ENCODE measurements at places on chromosomes 12 and 14. TPM values are rescaled to one million over a fixed set of nuclear protein-coding genes. Genes with fewer than 3 reads are reported as not detected.

The SERPINA3 gene
- total RNA-seq: 65.9 TPM

The METAP2 gene
- 85.7 TPM for total RNA-seq

GRCh38 chr14:99077844-99078236 lies 194.2 kb downstream of the BCL11B start:
- H3K4me3 ChIP-seq: no peak overlapping the region
- DNase-seq: no peak
- H3K27me3 ChIP-seq: peaks cover 5% of the 10 kb centered on the region
- no peak overlapping the region for H3K27ac ChIP-seq
- no peaks in the 10 kb centered on the region for H3K36me3 ChIP-seq

DNA sequence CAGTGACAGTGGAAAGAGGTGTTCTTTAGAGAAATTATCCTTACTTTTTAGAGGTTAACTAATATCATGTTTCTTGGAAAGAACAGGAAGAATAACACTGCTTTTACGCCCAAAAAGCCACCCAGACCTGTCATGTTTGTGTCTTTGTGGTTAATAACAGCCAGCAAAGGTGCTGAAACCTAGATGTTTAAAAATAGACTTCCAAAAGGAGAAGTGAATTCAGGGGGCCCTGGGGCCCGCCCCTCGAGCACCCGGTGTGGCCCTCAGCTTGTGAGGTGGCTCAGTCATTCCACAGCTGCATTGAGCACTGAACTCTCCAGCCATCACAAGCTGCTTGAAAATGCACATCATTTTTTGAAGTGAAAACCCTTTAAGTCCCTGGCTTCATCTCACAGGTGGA lies 20.8 kb upstream of the AMN start:
- H3K4me3 ChIP-seq: no peak overlapping the region
- DNase-seq: no peak
- no peaks in the 10 kb centered on the region for H3K4me1 ChIP-seq
- no peaks in the 10 kb centered on the region for H3K27me3 ChIP-seq

GRCh38 chr12:111443586-111443985 lies 37.9 kb downstream of the SH2B3 start:
- peak overlapping the region; percentile 70 for H3K27ac ChIP-seq
- DNase-seq: peak; percentile 21
- peaks cover 69% of the 10 kb centered on the region for H3K36me3 ChIP-seq
- no peak overlapping the region for H3K4me3 ChIP-seq

- peak; percentile 86 for DNase-seq
- peak overlapping the region; percentile 88 for H3K27ac ChIP-seq
- H3K27me3 ChIP-seq: no peaks in the 10 kb centered on the region
- H3K4me3 ChIP-seq: no peak overlapping the region
- H3K4me1 ChIP-seq: peaks cover 19% of the 10 kb centered on the region
Observed at GRCh38 chr14:75831952-75832351, 149.8 kb downstream of the TGFB3 start.

DNA sequence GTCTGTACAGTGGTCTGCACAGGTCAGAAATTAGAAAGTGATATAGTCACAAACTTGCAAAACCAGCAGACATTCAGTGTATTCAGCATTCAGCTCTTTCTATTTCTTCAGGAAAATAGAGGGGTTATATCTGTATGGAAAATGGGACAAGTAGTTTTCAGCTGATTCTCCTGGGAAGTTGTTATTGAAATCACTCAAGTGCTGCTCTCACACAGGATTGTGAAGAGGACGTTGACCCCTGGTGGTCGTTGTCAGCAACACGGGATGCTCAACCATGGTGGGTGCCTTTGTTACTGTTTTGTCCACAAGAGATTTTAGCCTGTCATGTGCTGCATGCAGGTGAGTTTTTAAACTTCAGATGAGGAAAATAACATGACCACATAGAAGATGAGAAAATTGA lies 981.8 kb downstream of the TMEM121 start:
- no peaks in the 10 kb centered on the region for H3K4me1 ChIP-seq
- H3K27me3 ChIP-seq: peaks cover 11% of the 10 kb centered on the region
- H3K4me3 ChIP-seq: no peak overlapping the region
- no peak overlapping the region for H3K27ac ChIP-seq

DNA sequence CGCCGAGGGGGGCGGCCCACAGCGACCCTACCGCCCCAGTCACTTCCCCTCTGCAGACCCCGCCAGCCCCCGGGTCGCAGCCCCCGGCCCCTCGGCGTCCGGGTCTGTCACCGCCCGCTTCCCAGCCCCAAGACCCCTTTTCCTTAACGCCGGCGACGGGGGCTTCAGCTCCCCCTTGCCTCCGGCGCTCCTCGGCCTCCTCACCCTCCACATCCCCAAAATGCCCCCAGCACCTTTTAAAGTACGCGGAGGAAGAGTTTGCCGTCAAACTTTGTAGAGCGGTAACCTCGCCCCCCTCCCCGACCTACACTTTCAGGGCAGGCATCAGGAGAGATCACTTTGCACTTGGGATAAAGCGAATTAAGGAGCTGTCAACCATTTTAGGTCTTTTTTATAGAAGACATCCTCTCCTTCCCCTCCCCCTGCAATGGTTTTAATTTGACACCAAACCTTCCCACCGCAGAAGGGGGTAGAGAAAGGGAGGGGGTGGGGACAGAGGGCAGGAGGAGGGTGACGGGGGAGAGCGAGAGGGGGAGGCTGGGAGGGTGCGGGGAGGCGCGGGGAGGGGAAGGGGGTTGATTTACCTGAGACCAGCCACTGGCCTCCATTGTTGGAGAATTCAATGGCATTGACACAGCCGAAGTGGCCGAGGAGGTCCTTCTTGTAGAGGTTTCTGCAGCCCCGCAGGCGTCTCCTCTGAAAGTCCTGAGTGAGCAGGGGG lies 578 bp downstream of the DCAF5 start:
- no peaks in the 10 kb centered on the region for H3K27me3 ChIP-seq
- peaks cover 15% of the 10 kb centered on the region for H3K36me3 ChIP-seq
- peaks cover 27% of the 10 kb centered on the region for H3K4me1 ChIP-seq
- H3K4me3 ChIP-seq: peak overlapping the region; percentile 69

DNA sequence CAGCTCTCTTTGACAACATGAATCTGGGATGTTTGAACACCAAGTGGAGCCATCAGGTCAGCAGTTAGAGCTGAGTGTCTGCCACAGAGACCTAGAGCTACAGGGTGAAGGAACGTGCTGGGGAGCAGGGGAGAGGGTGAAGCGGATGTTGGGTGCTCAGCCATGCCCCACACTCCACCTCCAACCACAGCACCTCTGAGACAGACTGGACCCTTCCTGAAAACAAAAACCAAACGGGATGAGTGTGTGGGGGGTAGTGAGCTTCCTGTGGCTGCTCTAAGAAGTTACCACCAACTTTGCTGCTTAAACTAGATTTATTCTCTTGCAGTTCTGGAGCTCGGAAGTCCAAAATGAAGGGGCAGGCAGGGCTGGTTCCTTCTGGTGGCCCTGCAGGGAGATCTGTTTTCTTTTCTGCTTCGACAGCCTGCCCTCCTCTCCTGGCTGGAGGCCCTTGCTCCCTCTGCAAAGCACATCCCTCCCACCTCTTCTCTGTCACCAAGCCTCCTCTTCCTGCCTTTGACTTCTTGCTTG lies 5.6 kb upstream of the GOLGA3 start:
- no peak overlapping the region for H3K4me3 ChIP-seq
- H3K27ac ChIP-seq: no peak overlapping the region
- H3K36me3 ChIP-seq: peaks cover 52% of the 10 kb centered on the region
- H3K4me1 ChIP-seq: peaks cover 16% of the 10 kb centered on the region
- no peaks in the 10 kb centered on the region for H3K27me3 ChIP-seq
- no peak for DNase-seq

DNA sequence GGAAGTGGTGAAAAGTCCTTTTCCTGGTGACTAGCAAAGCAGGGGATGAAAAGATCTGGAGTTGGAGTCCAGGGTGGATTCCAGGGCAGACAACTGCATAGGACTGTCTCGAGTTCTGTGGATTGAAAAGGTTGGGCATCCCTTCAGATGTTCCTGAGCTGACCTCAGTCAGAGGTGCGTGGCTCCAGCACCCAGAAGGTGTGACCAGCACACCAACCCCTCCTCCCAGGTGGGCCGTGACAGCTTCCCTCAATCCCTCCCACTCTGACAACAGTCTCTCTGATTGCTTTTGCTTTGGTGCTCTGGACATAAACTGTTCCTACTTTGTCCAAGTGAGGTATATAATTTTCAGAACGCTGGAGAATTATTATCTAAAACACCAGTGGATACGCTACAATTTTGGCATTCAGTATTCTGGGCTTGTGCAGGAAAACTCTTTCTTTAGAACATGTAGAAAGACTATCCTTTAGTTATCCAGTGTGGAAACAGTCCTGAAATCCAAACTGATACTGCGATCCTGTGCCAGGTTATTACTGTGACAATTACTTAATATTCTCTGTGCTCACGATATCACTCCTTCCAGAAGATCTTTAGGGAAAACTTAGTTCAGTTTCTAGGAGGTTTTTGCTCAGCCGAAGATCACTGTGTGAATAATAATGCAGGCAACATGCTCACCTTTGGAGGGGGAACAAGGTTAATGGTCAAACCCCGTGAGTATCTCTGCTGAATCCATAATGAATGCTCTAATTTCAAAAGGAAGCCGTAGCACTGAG lies 87.9 kb downstream of the DAD1 start:
- H3K36me3 ChIP-seq: no peaks in the 10 kb centered on the region
- H3K27ac ChIP-seq: peak overlapping the region; percentile 18
- no peak overlapping the region for H3K4me3 ChIP-seq
- DNase-seq: no peak
- no peaks in the 10 kb centered on the region for H3K27me3 ChIP-seq
- peaks cover 39% of the 10 kb centered on the region for H3K4me1 ChIP-seq
